Stimulated activated CD8-positive, alpha-beta memory T cell treated with anti-CD3 and anti-CD28 coated beads, Interleukin-4, amount 100 ng/mL, for 24 hours (primary cell): ENCODE measurements at places on chromosomes 11 and 22.

DNA sequence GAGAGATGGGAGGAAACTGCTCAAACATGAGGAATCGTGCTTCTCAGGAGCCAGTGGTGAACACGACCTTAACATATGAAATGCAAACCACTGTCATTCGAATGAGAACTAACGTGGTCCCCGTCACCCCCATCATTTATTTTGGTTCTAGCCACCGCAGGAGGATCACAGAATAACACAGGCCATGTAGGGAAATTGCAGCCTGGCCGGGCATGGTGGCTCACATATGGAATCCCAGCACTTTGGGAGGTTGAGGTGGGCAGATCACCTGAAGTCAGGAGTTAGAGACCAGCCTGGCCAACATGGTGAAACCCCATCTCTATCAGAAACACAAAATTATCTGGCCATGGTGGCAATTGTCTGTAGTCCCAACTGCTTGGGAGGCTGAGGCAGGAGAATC lies 27.1 kb downstream of the KRTAP5-5 start:
- DNase-seq: no peak

GRCh38 chr11:120494595-120494994 lies 17.0 kb upstream of the GRIK4 start:
- DNase-seq: no peak

- DNase-seq: no peak
These were observed 40.2 kb downstream of the FEZ1 start for GRCh38 chr11:125455851-125456250.

DNA sequence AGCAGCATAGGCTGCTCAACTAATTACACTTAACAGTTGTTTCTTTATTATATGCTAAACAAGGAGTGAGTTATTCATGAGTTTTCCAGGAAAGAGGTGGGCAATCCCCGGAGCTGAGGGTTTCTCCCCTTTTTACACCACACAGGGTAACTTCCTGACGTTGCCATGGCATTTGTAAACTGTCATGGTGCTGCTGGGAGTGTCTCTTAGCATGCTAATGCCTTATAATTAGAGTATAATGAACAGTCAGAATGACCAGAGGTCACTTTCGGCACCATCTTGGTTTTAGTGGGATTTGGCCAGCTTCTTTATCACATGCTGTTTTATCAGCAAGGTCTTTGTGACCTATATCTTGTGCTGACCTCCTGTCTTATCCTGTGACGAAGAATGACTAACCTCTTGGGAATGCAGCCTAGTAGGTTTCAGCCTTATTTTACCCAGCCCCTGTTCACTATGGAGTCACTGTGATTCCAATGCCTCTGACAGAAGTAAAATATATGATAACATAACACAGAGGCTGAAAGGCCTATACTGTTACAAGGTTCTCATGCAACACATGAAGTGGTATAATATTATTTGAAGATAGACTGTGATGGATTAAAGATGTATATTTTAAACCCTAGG lies 41.3 kb upstream of the RDX start:
- DNase-seq: no peak

DNA sequence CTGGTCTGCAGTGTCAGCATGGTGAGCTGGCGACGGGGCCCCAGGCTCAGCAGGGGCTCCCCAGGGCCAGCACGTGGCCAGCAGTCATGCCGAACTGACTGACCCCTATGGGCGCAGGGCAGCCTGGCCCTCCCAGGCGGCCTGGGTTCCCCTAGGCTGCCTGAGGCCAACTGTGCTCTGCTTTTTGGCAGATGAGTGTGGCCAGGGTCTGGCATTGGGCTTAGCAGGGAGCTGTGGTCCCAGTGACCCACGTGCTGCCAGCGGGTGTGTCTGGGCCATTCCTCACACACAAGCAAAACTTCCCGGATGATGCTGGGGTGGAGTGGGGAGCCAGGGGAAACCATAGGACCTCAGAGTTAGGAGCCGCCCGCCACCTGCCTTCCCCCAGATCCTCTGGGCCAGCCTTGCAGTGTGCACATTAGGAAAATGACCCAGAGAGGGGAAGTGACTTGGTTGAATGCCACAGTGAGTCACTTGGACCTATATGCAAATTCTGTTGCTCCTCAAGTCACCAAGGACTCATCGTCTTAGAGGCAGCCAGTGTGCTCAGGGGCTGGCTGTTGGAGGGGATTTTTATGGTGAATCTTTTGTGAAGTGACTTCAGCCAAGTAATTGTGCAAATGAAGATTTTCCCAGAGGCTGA lies 6.5 kb downstream of the ADORA2A start:
- no peak for DNase-seq

DNA sequence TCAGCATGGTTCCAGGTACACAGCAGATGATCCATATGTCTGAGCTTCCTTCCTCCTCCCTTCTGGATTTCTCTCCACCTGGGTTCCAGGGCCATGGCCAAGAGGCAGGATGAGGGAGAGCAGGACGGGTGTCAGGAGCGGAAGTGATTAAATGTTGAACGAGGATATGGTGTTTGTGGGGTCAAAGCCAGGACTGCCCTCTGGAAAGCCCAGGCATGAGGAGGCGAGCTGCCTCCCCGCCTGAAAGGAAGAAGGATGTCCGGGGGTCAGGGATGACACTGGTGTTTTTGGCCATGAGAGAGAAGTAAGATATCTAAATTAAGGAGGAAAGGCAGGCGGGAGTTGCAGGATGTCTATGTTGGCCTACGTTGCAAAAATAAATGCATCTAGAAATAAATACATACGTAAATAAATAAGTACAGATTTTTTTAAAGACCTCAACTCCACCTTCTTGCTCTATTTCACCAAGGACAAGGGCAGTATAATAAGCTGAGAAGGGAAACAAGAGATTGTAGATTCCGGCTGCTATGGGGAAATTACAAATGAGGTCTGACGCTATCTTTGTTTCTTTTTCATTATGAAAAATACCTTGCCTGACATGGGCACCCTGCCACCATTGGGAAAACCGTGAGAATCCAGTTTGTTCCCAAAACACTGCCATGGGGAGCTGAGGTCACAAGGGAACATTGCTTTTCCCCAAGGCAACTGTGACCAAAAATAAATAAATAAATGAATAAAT lies 27.6 kb upstream of the LIPT2 start:
- DNase-seq: no peak

GRCh38 chr11:64224891-64225607 lies 937 bp downstream of the TRPT1 start:
- no peak for DNase-seq

DNA sequence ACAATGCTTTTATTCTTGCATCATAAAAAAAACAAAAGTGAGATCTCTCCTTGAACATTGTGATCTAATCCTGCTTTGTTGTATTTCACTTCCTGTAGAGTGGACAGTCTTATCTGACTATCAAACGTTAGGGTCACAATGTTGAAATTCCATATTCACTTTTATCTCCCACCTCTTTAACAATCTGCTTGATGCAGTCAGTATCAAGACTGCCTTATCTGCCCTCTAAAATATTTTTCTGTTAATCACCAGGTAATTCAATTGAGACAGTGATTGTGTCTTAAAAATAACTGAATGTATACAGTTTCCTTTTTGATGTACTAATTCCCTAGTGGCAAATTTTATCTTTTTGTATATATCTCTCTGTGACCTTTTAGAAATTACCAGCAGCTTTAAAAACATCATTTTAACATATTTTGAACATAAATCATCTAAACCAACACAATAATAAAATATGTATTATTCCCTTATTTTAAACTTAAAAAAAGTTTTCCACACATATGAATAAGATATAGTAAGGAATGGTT lies 143.1 kb upstream of the MPPED2 start:
- DNase-seq: no peak

- no peak for DNase-seq
These were observed 88.4 kb upstream of the TEAD1 start for GRCh38 chr11:12585861-12586260.

GRCh38 chr11:80727315-80727714 lies 1286.5 kb upstream of the TENM4 start:
- no peak for DNase-seq

DNA sequence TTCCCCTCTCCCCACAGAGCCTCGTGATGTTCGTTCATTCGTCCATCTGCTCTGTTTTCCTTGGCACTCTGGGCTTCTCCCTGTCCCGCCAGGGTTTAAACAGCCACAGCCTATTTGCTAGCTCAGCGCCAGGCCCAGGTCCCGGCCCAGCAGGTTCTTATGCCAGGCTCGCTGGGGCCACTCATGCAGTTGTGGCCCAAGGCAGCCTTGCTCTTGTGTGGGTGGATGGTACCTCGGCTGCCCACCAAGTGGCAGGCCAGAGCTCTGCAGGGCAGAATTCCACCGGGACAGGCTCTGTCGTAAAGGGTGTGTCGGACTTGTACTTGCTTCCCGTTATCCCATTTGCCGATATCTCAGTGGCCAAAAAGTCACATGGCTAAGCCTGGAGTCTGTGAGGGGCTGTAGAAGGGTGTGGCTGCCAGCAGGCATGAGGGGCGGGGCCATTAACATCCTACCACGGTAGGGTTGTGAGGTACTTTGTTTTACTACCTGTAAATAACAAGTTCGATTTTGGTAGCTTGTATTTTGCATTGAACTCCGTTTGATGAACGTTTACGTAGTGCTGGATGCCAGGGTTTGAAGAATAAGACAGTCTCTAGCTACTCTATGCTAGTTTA lies 7.9 kb downstream of the FAM118A start:
- no peak for DNase-seq

GRCh38 chr11:114122686-114123085 lies 63.2 kb downstream of the ZBTB16 start:
- DNase-seq: no peak

DNA sequence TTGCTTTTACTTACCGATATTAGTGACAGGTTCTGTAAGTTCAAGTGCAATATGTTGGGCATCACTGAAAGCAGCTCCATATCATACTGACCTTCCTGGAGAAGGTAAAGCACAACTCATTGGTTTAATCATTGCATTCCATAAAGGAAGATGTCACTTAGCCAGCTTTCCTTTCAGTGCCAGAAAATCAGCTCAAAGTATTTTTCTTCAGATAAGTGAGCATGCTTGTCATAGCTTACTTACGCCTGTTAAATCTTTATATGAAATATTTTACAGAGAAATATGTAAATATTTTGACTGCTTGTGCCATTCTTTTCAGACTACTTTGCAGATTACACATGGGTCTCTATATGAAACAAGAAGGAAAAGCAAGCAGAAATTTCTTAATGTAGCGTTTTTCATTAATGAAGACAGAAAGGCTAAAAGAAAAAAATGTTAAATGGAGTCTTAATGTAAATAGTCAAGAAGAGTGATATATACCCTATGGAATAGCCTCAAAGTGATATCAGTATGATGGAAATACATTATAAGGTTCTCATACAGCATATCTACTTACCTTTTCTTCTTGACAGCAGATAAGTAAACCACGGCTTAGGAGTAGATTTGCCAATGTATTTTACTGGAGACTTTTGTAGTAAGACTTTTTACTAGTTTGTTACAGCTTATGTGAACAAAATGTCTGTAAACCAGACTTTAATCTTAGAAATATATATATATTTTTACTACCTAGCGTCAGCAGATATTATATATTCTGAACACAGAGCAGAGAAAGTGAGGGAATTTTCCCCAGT lies 649.7 kb downstream of the METTL15 start:
- no peak for DNase-seq

DNA sequence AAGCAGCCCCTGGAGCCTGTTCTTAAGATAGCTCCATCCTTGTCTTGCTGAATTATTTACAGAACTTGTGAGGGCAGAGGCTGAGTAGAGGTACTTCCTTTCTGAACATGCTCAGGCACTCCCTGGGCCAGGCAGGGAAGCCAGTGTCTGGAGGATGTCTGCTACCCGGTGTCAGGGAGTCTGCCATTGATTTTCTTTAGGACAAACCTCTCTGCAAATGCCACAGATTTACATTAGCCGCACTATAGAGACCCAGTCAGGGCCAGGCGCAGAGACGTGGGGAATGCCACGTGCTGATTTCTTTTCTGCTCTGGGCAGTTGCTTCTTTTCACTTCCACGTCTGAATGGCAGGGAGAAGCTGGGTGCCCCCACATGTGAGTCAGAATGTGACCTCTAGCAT lies 585.5 kb downstream of the NTM start:
- no peak for DNase-seq

DNA sequence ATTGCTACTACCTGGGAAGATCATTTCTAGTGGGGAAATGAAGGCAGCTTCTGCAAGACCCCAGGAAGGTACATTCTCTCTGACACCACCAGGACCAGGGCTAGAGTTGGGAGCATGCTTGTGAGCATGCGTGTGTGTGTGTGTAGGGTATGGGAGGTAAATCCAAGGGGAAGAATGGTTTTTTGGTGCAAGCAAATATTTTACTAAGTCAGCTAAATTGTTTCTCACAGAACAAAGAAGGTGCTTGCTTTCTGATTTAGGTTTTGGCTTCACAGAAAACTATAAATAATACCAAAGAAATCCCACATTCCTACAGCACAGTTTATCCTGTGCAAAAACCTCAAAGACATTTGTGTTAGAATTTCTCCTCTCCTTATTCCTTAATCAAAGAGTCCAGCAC lies 344.0 kb upstream of the CCDC90B start:
- no peak for DNase-seq

DNA sequence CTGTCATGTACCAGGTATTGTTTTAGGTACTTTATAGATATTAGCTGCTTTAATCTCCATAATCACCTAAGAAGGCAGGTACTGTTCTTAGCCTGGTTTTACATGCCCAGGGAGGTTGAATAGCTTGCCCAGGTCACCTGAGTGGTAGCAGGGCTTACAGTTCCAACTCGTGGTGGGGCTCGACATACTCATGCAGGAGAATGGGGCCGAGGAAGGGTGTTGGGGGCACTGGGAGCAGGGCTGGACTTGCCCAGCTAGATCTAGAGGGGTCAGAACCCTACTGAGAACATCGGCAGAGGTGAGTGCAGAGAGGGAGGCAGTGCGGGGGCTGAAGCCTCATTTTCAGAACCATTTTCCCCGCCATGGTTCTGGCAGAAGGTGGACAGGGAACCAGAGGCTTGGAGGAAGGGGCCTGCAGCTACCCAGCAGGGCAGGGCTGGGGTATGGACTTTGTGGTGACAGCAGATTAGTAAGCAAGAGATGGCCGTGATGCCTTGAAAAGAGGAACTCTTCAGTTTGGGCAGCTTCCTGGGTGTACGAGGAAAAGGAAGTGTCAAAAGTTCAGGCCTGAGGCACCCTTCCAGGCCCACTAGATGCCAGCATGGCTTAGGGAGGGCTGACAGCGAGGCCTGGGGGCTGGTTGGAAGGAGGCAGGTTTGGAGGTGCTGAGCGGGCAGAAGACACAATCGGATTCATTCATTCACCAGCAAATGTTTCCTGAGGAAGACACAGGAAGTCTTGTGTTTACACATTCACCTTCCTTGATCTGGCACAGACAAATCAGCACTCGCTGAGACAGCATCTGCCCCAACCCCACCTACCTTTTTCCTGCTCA lies 54.7 kb upstream of the LYVE1 start:
- no peak for DNase-seq

DNA sequence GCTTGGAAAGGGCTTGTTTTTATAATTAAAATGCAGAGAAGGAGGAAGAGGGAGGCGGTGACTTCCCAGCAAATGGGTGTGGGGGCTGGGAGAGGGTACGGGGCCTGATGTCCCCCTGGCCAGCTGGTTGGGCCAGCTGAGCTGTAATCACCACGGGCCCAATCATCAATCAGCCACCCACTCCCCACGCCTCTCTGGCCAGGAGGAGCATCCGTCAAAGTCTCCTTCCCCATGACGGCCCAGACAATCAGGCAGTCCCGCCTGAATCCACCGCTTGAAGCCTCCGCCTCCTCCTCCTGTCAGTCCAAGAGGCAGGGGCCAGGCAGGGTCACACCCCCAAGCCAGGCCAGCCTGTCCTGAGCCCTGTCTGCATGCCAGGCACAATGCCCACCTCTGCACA lies 13.3 kb upstream of the CABP7 start:
- no peak for DNase-seq

- DNase-seq: no peak
These were observed 19.1 kb upstream of the SLC22A25 start for GRCh38 chr11:63262547-63262946.
